Right renal pelvis (tissue), 4 donors: ENCODE measurements at places on chromosomes 6 and 20. TPM values are rescaled to one million over a fixed set of nuclear protein-coding genes. Genes with fewer than 3 reads are reported as not detected.

Gene STMN3
- polyA plus RNA-seq: 28.5 TPM

Gene HTR1E
- 0.84 TPM for polyA plus RNA-seq

Gene RFX6
- polyA plus RNA-seq: 0.06 TPM

Gene ADGRF1
- polyA plus RNA-seq: 61.3 TPM

Gene OR12D3
- polyA plus RNA-seq: not detected

Gene VGLL2
- not detected for polyA plus RNA-seq

Gene GMNN
- 56.6 TPM for polyA plus RNA-seq

Gene BMP2
- 23.2 TPM for polyA plus RNA-seq

Gene SUMO4
- 0.58 TPM for polyA plus RNA-seq

Gene TMEM170B
- 9.3 TPM for polyA plus RNA-seq

Gene KHDC1
- 8.0 TPM for polyA plus RNA-seq

Gene PAK5
- 0.51 TPM for polyA plus RNA-seq

Gene CALHM6
- polyA plus RNA-seq: 2.8 TPM

GRCh38 chr6:11469684-11470083, 67.9 kb upstream of the TMEM170B start:
- no peak for DNase-seq

GRCh38 chr6:73258721-73259120, 4.3 kb downstream of the KHDC1 start:
- DNase-seq: no peak

- DNase-seq: no peak
These were observed 272.9 kb downstream of the PRL start for GRCh38 chr6:22023937-22024336.

DNA sequence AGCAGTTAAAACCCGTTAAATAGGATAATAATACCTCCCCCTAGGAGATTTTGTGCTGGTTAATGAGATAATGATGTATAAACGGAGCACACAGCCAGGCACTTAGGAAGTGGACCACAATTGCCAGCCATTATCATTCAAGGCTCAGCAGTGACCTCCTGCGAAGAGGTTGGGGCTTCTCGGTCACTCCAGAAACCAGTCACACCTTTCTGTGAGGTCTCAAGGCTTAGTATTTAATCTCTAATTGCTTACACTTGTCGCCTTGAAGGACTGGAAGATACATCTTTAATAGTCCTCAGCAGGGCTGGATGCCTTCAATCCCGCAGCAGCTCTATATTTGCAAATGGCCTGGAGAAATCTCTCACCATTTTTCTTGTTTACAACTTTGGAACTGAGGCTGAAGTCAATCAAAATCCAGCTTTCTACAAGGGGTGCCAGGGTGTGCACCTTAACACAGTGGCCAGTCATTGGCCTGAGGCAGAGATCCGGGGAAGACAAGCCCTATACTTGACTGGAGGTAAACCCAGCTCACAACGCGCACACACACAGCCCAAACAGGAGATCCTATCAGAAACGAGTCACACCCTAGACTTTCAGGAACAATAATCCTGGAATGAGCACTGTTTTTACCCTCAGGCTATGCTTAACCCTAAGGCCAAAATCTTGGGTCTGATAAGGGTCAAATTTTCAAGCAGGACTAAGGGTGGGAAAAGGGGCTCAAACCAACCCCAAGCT, 1.2 kb downstream of the POU5F1 start:
- no peak for DNase-seq

DNA sequence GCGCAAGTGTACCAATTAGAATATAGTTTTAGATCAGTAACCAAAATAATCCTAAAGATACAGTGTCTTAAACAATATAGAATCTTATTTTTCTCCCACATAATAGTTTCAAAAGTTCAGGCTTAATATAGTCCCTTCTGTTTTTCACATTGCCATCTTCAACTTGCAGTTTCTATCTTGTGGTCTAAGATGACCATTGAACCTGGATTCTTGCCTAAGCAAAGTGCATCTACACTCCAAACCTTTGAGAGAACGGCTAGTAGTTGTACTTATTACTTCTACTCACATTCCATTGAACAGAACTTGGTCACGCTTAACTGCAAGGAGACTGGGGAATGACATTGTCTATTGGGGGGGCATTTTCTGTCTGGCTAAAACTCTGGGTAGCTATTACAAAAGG, 373.0 kb downstream of the LMBRD1 start:
- DNase-seq: no peak

- DNase-seq: no peak
These were observed 172.4 kb downstream of the PLCB4 start for GRCh38 chr20:9241232-9241692.

- DNase-seq: no peak
These were observed 393.1 kb downstream of the ZFAND3 start for GRCh38 chr6:38212579-38212978.

DNA sequence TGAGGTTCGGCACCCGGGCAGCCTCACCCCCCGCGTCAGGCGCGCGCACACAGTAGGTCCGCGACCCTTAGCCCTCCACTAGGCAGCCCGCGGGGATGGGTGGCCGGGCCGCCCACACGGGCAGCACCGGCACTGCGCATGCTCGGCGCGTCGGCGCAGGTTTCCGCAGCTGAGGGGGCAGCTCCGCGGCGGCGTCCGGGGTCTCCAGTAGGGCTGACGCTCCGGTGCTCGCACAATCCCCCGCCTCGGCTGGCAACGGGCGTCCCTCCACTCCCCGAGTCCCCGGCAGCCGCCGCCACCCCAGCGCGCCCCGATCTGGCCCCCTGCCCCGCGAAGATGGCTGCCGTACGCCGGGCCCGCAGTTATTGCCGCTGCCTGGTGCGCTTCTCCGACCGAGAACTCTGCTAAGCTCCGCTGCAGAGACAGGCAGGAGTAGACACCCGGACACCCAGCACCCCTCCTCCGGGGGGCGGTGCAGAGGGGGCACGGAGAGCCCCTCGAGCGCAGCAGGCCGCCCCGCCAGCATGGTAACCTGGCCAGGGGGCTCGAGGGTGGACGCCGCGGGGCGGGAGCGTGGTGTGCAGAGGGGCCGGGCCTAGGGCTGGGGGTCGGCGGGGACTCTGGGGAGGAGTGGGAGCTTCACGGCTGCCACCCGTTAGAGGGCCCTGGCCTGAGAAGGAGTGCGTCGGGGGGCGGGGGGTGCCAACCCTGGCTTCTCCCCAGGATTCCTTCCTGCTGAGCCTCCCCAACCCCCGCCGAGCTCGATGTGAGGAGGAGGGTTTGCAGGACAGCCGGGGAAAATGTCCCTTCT, at the start of gene FBXO9:
Gene FBXO9 (plus strand): TSS at position 139 of the 811 bp plus-strand sequence. CDS start 386 bp downstream, at position 525.
- DNase-seq: no peak

GRCh38 chr6:129519750-129520149, 190.2 kb downstream of the ARHGAP18 start:
- DNase-seq: no peak

DNA sequence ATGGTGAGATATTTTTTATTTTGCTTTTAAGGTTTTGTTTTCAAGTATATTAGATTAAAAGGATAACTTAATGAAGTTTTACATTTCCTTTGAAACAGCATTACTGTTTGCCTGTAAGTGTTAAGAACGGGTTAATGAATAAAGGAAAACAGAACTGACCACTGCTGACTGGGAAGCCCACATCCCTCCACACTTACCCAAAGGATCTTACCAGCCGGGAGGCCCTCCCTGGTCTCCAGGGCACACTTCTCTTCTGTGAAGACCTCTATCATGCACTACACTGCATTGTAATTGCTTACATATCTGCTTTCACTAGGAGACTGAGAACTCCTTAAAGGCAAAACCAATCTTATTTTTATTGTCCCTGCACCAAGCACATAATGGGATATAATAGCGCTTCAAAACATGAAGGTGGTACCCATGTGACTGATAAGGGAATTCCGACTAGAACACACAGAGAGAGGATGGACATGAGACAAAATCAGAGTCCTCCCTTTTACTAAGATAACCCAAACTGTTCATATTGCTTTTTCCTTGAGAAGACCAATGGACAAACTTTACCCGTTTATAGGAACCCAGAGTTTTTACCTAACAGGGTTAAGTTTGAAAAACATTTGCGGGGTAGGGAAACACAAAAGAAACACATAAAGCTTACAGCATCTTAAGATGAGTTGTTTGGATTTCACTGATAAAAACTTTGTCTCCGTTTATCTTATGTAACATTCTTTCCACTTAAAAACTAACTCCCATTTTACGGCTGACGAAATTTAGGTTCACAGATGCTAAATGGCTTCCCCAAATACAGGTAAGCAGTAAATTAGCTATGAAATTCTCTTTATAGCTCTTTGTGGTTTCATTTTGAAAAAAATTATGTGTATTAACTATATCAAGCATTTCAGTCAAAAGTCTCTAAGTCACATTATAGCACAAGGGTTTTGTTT, 8.7 kb downstream of the EZR start:
- no peak for DNase-seq

GRCh38 chr6:22656706-22657351, 87.5 kb downstream of the HDGFL1 start:
- DNase-seq: no peak

- DNase-seq: no peak
These were observed 109.3 kb upstream of the AFDN start for GRCh38 chr6:167717455-167717854.

- no peak for DNase-seq
These were observed 338.2 kb downstream of the SOX4 start for GRCh38 chr6:21931641-21932335.

GRCh38 chr20:34720266-34720665, 16.1 kb downstream of the TP53INP2 start:
- no peak for DNase-seq

GRCh38 chr6:10981409-10981808, 62.7 kb downstream of the ELOVL2 start:
- DNase-seq: no peak

GRCh38 chr20:24378661-24379483, 90.6 kb upstream of the SYNDIG1 start:
- DNase-seq: no peak

DNA sequence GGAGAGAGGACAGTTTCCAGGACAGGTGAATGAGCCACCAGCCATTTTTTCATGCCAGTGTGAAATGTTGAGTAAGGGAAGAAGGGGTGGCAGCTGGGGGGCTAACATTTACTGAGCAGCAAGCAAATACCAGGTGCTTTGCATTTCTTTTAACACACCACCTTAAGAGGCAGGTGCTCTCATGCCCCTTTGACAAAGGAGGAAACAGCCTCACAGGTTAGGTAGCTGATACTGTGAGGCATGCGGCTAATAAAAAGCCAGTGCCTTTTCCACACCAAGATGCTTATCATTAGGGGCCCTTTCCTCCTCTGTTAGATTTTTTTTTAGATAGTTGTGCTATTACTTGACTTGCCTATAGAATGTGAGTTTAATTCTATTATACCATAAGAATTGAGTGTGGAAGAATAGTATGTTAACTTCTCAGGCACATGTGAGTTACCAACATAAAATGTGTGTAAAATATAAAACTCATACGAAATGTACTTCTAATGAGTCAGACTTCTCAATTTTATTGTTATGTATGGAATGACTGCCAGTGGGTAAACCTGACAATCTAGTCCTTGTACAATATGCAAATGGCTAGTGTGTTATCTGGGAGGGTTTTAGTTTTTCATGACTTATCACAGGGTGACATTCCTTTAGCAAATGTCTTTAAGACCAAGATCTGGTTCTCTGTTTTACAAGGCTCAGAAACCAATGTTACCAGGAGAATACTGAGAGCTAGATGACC, 260.0 kb downstream of the TMEM242 start:
- no peak for DNase-seq

GRCh38 chr20:21125072-21125848, 622 bp upstream of the KIZ start:
- DNase-seq: no peak

DNA sequence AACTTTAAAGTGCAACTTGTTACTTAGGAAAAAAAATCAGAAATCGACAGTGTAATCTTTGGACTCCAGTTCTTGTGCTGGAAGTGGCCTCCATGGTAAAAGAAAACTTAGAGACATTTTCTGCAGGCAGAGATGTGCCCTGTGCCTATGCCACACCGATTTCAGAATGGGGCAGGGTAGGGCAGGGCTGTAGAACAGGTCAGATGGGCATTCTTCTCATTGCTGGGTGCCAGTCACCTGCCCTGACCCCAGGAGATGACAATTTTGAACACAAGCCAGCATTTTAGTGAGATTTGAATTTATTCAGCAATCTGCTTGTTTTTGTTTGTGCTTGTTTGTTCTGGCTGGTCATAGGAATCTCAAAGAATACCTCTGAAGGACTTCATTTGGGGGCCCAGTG, 63.3 kb downstream of the SASH1 start:
- no peak for DNase-seq

GRCh38 chr6:116409756-116410155, 39.0 kb downstream of the DSE start:
- DNase-seq: no peak

DNA sequence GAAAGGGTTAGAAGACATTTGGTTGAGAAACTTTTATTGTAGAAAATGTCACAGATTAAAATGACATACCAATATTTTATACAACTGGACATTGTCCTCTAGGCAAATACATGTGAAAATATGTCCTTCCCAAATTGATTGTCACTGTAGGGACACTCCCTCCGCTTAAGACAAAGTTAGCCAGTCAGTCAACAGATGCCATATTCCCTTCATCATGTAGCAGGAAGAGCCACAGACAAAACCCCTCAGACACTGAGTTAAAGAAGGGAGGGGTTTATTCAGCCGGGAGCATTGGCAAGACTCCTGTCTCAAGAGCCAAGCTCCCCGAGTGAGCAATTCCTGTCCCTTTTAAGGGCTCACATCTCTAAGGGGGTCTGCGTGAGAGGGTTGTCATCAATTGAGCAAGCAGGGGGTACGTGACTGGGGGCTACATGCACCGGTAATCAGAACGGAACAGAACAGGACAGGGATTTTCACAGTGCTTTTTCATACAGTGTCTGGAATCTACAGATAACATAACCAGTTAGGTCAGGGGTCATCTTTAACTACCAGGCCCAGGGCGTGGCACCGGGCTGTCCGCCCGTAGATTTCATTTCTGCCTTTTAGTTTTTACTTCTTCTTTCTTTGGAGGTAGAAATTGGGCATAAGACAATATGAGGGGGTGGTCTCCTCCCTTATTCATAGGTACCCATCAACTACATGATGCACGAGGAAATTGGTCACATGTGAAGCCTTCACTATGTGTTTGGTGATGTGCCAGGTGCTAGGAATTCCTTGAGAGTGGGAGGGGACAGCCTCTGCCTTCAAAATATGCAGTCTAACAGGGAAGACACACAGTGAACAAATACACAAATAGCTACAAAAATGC, 155.7 kb upstream of the CDYL start:
- no peak for DNase-seq

- DNase-seq: no peak
These were observed 2.0 kb upstream of the SLC29A1 start for GRCh38 chr6:44221291-44221960.

- DNase-seq: no peak
These were observed 16.4 kb upstream of the TBC1D22B start for GRCh38 chr6:37241131-37241530.

DNA sequence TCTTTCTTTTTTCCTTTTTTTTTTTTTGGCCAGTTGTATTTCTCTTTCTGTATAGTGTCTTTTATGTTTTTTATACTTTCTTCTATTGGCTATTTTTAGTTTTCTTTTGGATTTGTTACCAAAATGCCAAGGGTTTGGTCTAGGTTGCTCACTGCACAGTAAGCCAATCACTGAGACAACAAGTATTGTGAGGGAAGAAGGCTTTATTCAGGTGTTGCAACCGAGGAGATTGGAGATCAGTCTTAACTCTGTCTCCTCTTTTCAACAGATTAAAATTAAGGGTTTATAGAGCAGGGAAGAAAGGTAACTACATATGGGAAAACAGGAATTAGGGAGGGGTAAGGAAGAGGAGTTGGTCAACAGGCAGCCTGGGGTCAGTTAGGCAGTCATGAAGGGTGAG, 10.1 kb upstream of the TRIM26 start:
- DNase-seq: no peak
